NCI-H2029 treated with DMSO at 0.1 percent for 48 hours (cell line): ENCODE measurements at places on chromosomes 11 and 22.

- no peak for DNase-seq
These were observed 87.7 kb upstream of the RTL6 start for GRCh38 chr22:44585559-44586350.

GRCh38 chr22:21443735-21444421 lies 23.3 kb upstream of the TMEM191C start:
- DNase-seq, result no peak

- DNase-seq, result no peak
These were observed 7.4 kb downstream of the ARHGEF17 start for GRCh38 chr11:73315293-73316020.

DNA sequence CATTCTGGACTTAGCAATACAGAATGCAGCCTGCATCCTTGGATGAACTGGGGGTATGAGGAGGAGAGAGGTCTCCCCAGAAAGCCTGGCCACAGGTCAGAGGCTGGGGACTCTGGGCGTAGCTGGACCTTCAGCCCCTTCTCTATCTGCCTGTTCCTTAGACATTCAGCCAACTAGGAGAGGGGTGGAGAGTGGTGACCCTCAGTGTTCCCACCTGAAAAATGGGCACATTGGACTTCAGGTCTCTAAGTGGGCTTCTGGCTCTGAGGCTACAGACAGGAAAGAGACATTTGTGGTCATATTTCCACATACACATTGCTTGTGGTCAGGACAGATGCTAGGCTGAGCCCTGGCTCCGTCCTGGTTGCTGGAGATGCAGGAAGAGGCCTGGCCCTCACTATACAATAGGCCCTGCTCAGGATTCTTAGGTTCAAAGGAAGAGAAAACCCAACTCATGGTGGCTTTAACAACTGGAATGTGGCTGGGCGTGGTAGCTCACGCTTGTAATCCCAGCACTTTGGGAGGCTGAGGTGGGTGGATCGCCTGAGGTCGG lies 30.1 kb upstream of the CBX7 start:
- no peak for DNase-seq

GRCh38 chr22:30998329-30998728 lies 29.3 kb downstream of the TUG1 start:
- DNase-seq, result no peak

DNA sequence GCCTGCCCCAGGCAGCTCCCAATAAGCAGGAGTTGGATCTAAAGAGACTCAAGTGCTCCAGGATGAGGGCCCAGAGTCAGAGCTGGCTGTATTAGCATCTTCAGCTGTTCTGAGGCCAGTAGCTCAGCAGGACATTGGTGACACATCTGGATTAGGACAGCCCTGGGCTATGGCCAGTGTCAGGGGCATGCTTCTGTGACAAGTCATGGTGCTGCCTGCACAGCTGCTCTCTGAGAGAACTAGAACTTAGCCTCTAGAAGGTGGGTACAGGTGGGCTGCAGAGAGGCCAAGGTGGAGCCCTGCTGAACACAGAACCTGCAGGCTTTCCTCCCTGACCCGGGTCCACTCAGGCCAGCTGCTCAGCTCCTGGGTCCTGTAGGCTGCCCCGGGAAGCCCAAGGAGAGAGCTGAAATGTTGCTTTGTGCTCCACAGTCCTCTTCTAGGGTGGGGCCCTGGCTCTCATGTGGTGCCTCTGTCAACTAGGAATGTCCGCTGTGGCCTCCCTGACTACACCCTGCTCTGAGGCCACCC lies 426.9 kb downstream of the SOX6 start:
- DNase-seq, result no peak

- DNase-seq, result no peak
These were observed 497.3 kb downstream of the MIAT start for GRCh38 chr22:27154717-27155116.

- no peak for DNase-seq
These were observed 71.7 kb downstream of the TBC1D22A start for GRCh38 chr22:46834021-46834737.

- no peak for DNase-seq
These were observed 26.3 kb downstream of the KCNJ1 start for GRCh38 chr11:128840783-128841182.
